Activated CD4-positive, alpha-beta T cell treated with anti-CD3 and anti-CD28 coated beads for 48 hours (primary cell): ENCODE measurements at places on chromosomes 3 and 15.
A peak's percentile ranks its signal among the peaks of the same experiment; 100 is the strongest.

- DNase-seq = no peak
These were observed 842.4 kb downstream of the TBL1XR1 start for GRCh38 chr3:176354843-176355242.

DNA sequence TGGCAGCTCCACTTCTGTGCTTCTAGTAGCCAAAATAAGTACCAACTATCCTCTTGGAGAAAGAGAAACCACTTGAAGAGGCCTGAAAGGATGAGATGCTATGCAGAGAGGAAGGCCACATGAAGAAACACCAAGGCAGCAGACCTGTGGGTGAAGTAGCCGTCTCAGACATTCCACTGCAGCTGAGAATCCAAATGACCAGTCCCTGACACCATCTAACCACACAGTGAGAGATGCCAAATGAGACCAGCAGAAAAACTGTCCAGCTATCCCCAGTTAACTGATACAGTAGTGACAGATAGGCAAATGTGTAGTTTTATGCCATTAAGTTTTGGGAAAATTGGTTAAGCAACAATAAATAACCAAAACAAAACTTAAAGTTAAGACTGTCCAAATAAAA is 47.9 kb upstream of the ZSCAN2 start:
- DNase-seq = no peak

DNA sequence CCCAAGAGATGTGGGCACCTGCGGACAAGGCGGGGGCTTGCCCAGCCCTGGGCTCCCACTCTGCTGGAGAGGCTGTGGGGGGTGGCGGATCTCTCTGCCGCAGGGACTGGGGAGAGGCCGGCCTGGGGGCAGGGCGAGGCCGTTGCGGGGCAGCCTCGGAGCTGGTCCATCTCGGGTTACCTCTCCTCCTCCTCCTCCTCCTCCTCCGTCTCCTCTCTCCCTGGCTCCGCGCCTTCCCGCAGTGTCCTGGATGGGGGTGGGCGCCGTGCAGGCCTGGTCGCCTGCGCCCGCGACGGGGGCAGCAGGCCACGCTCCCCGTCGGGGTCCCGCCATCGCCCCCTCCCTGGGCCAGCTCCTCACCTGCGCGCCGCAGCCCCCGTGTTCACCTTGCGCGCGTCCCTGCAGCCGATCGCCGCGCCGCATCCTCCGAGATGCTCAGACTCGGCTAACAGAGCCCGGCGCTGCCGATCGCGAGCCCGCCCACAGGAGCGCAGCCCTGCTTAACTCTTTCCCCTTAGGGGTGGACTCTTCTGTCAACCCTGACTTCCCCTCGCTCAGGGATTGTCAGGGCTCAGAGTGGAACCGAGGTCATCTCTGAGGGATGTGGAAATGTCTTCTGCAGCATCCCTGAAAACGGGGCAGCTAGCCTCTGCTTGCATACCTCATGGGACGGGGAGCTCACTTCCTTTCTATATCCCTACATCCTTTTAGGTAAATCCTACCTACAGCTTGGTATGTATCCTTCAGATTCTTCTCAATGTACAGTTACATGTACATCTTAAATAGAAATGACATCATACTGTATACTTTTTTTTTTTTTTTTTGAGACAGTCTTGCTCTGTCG is at the start of gene PRRT3:
PRRT3 (minus strand) TSS at position 447 of the 844 bp plus-strand sequence. CDS start 2,293 bp downstream, outside the sequence.
- peak; percentile 81 for DNase-seq

DNA sequence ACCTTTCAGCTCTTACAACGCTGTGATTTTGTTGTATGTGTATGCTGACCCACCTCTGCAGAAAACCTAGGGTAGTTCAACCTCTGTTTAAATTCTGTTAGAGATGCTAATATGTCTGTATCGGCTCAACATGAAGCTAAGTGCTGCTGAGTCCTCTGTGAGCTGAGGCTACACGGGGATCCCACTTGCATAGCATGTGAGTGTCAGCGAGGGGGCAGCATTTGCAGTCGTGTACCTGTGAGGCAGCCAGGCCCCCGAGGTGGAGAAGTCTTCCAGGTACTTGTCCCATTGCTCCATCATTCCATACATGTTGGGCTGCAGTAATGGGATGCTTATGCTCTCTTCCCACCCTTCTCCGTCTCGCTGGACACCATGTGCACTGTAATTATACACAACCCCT is 3.7 kb downstream of the MKRN2OS start:
- DNase-seq = peak; percentile 15

DNA sequence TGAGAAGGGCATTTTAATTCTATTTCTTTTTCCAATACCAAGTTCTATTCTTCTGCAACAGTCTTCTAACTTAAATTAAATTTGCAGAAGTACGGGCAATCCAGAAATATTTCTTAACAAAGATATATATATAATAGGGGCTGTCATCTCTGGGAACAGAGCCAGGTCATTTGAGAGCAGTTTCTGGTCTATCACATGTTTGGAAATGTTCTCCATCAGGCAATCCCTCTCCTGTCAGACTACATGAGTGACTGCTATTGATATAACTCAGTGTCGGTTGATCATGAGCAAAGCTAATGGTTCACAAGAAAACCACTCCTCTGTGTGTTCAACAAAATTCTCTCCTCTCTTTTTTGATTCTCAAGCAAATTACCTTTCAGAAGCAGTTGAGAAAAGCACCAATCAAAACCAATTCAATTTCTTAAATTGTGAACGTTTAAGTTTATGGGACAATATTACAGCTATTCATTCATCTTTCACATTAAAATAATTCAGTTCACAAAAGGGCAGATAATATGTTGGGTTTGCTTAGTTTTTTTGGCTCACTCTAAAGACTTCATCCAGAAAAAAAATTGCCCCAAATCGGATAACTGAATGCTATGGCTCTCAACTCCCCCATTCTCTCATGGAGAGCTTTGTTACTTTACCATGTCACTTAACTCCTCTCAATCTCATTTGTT is 152.9 kb upstream of the TGFBR2 start:
- no peak for DNase-seq

DNA sequence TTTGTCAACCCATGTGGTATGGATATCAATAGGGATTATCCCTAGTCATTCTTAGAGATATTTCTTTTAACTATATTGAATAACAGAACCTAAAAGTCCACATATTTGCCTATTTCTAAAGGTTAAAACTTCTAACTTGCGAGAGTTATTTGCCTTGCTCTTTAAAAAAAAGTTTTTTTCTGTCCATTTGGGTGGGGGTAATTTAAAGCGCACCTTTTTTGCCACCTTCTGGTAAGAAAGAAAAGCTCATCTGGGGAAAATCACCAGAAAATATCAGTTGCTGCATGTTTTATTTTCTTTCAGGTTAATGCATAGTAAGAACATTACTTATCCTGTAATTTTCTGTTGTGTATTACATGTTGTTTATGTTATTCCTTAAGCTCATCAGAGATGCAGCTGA is 242.0 kb upstream of the GOLGA6L4 start:
- DNase-seq = no peak

DNA sequence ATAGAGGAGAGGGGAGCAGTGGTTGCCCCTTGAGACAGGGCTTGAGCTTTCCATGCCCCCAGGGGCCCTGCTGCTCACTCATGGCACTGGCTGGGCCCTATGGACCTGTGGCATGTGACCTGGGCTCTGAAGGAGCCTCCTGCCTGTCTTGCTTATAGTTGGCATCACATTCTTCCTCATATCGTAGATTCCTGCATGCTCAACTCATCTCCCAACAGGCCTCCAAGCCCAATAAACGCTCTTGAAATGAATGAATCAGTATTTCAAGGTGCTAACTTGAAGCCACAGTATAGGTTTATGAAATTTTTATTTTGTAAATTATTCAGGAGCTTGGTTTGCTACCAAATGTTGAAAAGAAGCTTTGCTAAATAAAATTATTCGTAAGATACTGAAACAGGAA is 93.3 kb upstream of the SLC7A14 start:
- DNase-seq = no peak

GRCh38 chr3:179045719-179046402 is 25.7 kb downstream of the ZMAT3 start:
- DNase-seq = no peak

DNA sequence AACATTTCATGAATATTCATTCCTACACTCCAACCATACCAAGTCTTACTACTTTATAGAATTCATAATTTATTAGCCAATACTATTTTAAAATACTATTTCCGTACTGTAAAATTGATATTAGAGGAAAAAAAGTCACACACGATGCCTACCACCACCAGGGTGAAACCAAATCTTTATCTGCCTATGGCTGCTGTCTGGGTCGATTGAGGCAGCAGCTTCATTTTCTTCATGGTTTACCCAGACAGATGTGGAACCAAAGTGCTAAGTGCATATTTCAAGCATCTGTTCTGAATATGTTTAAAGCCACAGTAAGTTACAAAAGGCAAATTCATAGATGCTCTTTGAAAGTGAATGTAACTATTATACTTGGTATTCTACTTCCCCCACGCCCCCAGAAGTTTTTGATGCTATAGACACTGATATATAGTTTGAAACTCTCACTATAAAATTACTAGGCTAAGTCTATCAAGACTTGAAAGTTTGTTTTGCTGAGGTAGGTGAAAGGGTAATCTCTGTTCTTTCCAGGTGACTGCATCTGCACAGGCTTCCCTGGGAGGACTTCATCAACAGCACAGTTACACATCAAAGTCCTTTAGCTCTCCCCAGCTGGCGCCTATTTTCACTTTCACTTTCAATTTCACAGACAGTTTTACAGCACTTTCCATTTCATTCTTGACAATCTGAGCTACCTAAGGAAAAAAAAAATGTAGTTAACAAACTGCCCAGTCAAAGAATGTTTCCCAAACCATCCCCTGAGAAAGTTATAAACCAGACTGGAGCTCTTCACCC is 113.9 kb downstream of the POLQ start:
- DNase-seq = peak; percentile 35

DNA sequence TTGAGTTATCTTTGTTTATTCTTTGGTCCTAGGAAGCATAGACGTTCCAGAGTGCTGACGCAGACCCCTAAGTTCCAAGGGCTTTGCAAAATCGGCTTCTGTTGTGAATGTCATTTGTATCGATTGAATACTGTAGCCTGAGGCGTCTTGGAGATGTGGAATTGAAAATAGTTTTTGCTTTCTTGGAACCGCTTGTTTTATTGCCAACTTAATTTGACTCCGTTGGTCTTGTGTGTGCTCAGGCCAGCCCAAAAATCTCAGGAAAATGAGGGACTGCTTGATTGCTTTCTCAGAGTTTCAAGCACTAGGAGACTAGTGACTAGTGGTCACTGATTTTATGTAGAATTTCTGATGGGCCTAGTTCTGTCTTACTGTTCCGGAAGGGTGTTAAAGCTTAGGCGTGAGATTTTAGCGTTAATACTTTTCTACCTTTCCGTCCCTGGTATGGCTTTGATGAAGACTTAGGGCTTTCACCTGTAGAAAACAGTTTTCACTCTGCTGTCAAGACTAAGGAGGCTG is 263 bp upstream of the UTS2B start:
- no peak for DNase-seq

DNA sequence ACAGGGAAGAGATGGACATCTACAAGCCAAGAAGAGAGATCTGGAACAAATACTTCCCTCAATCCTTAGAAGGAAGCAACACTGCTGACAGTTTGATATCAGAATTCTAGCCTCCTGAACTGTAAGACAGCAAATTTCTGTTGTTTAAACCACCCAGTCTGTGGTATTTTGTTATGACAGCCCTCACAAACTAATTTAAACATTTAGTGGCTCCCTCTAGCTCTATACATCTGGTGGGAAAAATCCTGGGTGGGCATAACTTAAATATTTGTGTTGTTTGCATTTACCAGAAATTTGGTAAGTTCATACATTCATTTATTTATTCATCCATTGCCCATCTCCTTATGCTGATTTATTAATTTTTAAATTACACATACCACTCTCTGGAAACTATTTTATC is 62.5 kb upstream of the GSK3B start:
- DNase-seq = no peak

GRCh38 chr3:5022187-5022965 is 43.1 kb downstream of the BHLHE40 start:
- DNase-seq = no peak

DNA sequence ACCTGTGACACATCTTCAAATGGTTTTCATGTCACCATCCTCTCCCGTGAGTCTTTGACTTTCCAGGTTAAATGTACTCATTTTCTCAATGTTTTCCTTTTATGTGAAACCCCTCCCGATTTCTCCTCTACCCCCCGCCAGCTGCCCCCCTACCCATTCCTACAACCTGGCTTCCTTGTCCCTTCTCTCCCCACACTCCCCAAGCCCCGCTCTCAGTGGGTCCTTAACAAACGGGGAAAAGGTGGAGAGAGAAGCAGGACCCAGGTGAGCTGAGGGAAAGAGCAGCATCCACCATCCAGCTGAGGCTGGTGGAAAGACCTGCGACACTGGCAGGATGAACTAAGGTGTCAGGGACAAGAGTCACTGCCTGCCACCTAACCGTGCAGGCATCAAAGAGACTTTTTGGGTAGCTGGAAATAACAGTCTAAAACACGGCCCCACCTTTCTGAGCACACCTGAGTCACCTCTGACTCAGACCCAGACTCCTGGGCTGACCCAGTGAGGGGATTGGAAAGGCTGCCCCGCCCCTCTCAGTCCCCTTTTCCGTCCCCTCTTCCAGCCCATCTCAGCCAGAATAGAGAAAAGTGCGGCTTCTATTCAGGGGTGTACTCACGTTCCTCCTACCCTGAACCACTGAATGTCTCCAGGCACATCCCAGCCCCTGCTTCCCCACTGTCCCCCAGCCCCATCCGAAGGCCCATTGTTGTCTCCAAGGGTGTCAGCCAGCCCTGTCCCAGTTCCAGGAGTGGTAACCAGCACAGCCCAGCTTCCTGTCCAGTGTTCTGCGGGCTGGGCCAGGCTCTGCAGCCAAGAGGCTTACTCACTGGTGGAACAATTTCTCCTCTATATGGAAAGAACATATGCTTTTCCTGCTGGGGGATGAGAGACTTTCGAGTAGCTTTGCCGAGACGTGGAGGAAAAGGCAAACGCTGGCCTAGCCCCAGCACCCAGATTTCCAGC is 20.4 kb downstream of the ISG20 start:
- DNase-seq = no peak

DNA sequence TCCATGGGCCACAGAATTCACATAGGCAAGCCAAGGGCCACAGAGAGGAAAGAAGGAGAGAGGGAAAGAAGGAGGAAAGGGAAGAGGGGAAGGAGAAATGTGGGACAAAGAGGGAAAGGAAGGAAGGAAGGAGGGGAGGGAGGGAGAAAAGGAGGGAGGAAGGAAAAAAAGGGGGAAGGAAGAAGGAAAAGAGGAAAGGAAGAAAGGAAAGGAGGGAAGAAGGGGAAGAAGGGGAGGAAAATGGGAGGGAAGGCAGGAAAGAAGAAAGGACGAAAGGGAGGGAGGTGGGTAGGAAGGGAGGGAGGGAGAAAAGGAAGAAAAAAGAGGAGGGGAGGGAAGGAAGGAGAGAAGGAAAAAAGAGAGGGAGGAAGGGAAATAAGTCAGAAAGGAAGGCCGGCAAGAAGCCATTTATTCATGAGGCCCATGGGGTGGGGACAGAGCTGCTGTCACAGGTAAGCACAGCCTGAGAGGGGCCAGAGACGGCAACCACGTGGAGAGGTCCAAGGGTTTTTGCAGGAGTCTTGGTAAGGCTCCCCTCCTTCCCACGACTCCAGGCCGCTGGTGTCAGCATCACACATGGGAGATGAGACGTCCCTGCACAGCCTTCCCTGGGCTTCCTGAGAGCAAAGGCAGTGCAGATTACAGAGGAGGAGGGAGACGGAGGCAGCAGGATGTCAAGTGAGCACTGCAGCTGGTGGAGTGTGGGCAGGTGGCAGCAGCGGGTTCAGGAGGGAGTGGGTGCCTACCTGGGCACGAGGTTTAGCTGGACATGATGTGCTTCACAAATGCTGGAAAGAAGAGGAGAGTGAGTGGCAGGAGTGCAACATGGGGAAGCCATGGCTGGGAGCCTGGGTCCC is 5.5 kb downstream of the MYL3 start:
- no peak for DNase-seq

GRCh38 chr3:190117981-190118380 is 2.7 kb downstream of the P3H2 start:
- DNase-seq = no peak

GRCh38 chr3:42660131-42660715 is 6.7 kb downstream of the ZBTB47 start:
- DNase-seq = no peak

GRCh38 chr3:49616491-49616941 is 57.6 kb upstream of the APEH start:
- DNase-seq = no peak
